ENCODE measurements at places on chromosomes 11 and 22.

GRCh38 chr11:22521226-22521625, 104.4 kb downstream of the FANCF start:
- DNase-seq = no peak

GRCh38 chr22:49760280-49760629, 67.4 kb downstream of the BRD1 start:
- no peak for DNase-seq

GRCh38 chr22:22993184-22993583, 77.1 kb upstream of the GNAZ start:
- no peak for DNase-seq

DNA sequence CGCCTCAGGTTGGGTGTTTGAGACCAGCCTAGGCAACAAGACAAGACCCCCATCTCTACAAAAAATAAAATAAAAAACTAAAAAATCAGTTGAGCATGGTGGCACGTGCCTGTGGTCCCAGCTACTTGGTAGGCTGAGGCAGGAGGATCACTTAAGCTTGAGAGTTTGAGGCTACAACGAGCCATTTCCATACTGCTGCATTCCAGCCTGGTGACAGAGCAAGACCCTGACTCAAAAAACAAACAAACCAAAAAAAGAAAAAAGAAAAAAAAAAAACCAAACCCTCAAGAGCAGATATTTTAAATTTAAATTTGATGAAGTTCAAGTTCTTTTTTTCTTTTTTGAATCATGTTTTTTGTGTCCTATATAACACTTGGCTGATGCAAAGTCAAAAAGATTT, 7.2 kb upstream of the CCDC83 start:
- DNase-seq = no peak

- DNase-seq = no peak
Measured at GRCh38 chr22:19216579-19216978, 38.0 kb upstream of the SLC25A1 start.

DNA sequence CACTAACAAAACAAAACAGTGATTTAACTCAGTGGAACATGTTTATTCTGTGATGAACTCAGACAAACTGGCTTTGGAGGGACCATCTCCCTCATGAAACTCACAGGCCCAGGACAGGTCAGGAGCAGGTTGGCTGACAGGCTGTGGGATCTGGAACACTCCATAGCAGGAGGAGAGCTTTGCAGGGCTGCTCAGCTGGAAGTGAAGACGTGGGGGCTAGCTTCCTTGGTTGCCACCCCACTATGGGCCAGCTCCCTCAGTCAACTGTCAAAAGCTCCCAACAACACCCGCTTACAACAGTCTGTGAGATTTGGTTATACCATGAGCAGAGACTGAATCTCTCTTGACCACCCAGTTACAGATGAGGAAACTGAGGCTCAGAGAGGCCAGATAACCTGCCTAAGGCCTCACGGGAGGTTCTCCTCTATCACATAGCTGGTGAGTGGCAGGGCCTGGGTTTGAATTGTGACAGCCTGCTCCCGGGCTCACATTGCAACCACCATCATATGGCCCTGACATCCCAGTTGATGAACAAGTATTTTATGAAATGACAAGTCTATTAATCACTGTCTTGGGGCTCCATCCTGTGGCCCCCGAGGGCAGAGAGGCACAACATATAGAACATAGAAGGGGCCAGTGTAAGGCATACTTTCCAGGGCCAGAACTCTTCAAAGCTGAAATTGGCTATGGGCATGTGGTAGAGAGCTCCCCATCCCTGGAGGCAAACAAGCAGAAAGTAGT, 473.4 kb downstream of the MN1 start:
- no peak for DNase-seq

GRCh38 chr11:10785146-10785474, 23.6 kb downstream of the EIF4G2 start:
- DNase-seq = no peak

- no peak for DNase-seq
Measured at GRCh38 chr11:72629266-72629665, 45.0 kb downstream of the PDE2A start.

- DNase-seq = no peak
Measured at GRCh38 chr11:70610566-70611565, 212.5 kb downstream of the CTTN start.

GRCh38 chr22:30021881-30022619, 58.2 kb upstream of the HORMAD2 start:
- no peak for DNase-seq

GRCh38 chr11:119687373-119688046, 41.5 kb downstream of the NECTIN1 start:
- no peak for DNase-seq

- no peak for DNase-seq
Measured at GRCh38 chr11:27421819-27422494, 50.6 kb downstream of the LGR4 start.

- DNase-seq = no peak
Measured at GRCh38 chr11:88377646-88378045, 40.1 kb upstream of the CTSC start.

GRCh38 chr11:104199053-104199452, 35.1 kb upstream of the PDGFD start:
- DNase-seq = no peak

- no peak for DNase-seq
Measured at GRCh38 chr11:83493917-83494316, 207.8 kb upstream of the CCDC90B start.

DNA sequence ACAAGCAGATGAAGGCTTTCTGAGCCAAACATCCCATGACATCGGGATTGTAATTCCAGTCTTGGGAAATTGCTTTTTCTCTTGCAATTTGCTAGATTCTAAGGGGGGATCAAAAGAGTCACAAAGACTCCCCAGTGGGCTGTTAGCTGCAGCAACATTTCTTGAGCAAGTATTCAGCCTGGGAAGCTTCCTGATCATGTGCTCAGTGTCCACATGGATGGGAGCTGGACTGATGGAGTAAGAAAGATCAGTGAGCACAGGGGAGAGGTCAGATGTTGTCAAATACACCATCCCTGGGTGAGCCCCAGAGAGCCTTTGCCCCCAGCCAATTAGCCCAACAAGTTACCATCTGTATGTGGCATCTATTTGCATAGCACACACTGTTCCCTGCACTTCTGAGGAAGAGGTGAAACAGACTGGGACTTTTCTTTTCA, 10.2 kb upstream of the GRK3 start:
- DNase-seq = no peak

- DNase-seq = no peak
Measured at GRCh38 chr11:128802358-128802981, 64.6 kb downstream of the KCNJ1 start.
